ENCODE measurements at places on chromosomes 13 and 19.

GRCh38 chr13:97538203-97538602 lies 104.2 kb downstream of the RAP2A start:
- DNase-seq, result no peak

- no peak for DNase-seq
These were observed 123.4 kb downstream of the LMO7 start for GRCh38 chr13:75759531-75759930.

DNA sequence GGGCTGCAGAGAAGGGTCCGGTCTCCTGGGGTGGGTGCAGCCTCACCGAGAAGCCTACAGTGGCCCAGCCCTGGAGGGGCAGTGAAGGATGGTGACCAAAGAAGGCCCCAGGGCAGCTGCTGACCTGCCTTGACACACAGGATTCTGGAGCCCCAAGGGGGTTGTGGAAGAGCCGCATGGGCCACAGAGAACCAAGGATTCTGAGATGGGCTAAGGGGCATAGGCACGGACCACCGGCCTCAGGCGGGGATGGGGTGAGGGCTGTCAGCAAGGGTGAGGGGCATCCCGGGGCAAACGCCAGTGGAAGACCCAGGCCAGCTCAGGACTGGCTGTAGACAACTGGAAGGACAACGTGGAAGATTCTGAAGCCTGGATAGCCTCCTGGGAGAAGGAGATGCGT lies 151.6 kb downstream of the TEX29 start:
- DNase-seq, result no peak

- no peak for DNase-seq
These were observed 115.8 kb upstream of the TMTC4 start for GRCh38 chr13:100790405-100790804.

DNA sequence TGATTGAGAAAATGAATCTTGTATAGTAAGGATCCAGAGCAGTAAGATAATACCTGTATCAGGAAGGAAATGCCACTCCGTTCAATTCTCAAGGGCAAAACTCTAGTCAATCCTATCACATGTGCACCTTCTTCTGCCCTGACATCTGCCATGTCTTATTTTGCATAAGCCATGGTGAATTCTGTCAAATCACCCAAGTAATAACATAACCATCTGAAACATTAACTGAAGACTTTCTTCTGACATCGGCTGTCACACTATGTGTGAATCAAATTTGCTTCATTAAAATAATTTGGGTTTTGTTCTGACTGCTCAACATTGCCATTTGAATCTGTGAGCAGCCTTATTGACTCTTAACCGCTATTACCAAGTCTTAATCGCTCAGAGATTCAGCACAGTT lies 91.2 kb downstream of the PCDH9 start:
- no peak for DNase-seq

GRCh38 chr19:798415-799075 lies 1.3 kb downstream of the PTBP1 start:
- no peak for DNase-seq

DNA sequence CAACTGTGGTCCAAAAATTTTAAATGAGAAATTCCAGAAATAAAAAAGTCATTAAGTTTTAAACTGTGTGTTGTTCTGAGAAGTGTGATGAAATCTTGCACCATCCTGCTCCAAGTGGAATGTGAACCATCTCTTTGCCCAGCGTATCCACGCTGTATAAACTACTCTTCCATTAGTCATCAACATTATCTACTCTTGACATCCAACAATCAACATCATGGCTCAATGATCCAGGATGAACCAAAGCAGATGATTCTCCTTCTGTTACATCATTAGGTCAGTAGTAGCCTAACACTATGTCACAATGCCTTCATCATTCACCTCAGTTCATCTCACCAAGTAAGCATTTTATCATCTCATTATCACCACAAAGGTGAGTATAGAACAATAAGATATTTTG lies 55.3 kb downstream of the SUCLA2 start:
- DNase-seq, result no peak

- no peak for DNase-seq
These were observed 34.9 kb upstream of the POMP start for GRCh38 chr13:28623782-28624706.

GRCh38 chr19:6743066-6743465 lies 3.6 kb downstream of the TRIP10 start:
- DNase-seq, result no peak

DNA sequence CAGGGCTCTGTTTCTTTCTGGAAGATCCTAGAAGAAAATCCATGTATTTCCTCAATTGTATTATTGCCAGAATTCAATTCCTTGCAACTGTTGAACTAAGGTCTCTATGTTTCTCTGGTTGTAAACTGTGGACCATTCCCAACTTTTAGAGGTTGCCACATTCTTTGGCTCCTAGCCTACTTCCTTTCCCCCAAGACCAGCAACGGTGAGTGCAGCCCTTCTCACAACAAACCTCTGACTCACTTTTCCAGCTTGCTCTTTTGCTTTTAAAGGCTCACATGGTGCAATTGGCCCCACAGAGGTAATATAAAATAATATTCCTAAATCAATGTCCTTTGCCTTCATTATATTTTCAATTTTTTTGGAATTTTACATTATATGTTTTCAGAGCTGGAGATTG lies 371.3 kb downstream of the SLITRK5 start:
- DNase-seq, result no peak

DNA sequence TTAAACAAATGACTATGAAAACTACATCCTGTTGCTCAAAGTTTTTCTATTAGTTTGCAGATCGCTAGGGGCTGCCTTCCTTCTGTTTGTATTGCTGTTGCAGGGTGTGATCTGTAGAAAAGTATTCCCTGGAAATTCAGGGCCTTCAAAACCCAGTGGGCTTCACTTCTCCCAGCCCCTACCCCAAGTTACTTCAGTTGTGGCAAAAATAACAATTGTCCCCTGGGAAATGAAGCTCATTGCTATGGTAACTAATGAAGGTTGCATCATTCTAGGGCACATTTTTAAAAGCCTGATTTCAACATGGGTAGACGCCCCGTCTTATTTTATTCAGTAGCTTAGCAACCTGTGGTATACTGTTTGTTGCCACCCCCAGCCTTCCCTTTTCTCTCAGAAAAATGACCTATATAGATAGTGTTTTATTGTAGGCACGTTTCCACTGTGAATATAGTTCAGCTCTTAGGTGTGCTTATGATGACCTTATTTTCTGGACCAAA lies 60.9 kb downstream of the WDFY2 start:
- no peak for DNase-seq

- DNase-seq, result no peak
These were observed 7.5 kb upstream of the PDCD5 start for GRCh38 chr19:32573492-32573794.

DNA sequence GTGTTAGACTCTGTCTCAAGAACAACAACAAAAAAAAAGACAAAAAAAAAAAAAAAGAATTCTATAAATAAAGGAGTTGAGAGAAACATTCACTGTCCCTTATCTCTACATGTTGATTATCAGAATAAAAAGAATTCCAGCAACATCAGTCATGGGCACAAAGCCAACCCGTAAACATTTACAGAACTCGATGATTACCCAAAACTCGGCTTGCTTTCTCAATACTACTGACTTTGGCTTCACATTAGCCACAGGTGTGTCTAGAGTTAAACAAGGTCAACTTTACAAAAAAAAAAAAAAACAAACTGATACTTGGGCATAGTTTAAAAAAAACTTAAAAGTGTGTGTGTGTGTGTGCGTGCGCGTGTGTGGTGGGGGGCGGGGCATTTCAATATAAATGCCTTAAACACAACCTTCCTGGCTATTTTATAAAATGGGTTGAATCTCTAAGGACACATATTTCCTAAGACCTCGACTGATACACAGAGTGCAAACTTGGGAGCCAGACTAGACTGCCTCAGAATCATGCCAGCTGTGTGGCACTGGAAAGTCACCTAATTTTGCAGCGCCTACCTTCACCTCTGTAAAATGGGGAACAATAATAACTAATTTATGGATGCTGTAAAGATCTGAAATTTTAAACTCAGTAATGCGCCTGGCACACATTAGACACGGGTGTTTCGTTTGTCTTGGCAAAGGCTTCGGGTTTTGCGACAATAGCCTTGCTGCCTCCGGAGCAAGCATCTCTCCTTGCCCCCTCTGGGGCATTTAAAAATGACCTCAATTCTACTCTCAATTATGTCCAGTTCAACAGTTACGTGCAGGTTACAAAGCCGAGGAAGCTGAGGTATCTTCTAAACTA lies 922 bp downstream of the EBPL start:
- peak; percentile 30 for DNase-seq

DNA sequence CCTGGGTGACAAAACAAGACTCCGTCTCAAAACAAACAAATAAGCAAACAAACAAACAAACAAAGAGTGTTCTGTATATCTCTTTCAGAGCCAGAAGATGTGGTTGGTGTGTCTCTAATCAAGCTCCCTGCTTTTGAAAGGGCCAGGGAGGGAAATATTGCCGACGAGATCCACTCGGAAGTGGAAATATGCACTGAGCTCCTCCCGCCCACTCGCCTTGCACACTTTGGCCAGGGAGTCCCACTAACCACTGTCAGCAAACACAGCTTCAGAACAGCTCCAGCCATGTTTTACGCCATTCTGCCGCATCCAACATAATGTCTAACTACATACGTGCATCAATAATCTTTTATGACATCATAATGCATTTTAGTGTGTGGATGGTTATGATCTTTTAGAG lies 155.5 kb upstream of the VSTM2B start:
- DNase-seq, result no peak

GRCh38 chr19:1386945-1387683 lies 3.4 kb downstream of the NDUFS7 start:
- DNase-seq, result no peak

DNA sequence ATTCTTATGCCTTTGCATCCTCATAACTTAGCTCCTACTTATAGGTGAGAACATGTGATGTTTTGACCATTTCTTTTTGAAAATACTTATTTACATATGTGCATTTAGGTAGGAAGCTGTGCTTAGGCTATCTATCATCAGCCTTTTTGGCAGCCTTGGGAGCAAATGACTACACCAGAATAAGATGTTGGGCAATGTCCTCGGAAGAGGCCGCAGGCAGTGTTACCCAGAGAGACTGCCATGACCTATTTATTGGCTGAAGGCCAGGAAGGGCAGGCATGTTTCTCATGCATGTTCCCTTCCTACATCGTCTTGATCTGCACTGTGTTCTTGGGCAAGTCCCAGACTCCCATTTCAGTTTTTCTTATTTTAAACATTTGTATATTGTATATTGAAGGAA lies 122.3 kb downstream of the B3GLCT start:
- peak; percentile 6 for DNase-seq

DNA sequence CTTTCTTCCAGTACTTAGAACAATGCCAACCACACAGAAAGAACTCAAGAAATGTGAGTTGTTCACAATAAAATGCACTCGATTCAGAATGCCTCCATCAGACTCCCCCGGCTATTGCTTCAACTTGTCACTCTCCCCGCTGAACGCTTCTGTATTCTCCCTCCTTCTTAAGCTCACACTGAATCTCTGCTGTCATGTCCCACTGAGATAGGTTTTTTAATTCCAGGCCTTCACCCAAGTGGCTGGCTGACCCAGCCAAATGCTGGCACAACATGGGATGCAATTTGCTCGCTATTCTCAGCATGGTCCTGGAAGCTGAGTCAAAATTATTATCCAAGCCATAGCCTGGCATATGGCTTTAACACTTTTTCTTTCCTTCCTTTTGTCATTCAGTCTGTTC lies 76.8 kb upstream of the SERP2 start:
- peak; percentile 70 for DNase-seq

GRCh38 chr13:95676105-95676761 lies 706 bp upstream of the DNAJC3 start:
- DNase-seq, result peak; percentile 0

DNA sequence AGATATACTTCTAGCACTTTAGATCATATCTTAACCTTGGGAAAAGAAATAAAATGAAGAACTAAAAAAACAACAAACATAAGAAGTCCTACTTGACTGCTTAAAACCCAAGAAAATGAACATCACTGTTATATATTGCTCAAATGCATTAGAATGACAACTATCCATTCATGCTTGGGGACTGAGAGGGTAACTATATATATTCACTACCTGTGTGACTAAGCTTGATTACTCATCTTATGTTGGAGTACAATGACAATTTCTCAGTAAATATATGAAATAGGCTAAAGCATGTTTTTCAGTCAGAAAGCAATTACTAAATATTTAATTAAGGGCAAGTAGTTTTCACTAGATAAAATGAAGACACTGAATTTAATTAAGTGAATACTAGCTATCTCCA lies 40.1 kb downstream of the ZC3H13 start:
- no peak for DNase-seq

DNA sequence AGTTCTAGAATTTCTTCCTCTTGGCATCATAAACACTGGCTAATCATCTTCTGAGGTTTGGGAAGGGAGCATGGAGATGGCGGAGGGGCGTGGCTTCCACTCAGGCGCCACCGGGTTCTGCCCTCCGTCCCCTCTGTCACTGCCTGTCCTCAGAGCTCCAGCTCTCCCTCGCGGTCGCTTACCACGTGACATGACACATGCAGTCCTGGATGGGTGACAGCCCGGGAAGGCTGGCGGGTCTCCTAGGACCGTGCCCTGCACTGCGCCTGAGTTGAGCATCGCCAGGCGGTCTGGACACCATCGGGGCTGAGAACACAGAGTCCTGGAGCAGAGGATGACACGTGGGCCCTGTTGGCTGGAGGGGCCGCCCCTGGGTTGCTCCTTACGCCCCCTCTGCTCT lies 123.3 kb downstream of the RAB20 start:
- no peak for DNase-seq

DNA sequence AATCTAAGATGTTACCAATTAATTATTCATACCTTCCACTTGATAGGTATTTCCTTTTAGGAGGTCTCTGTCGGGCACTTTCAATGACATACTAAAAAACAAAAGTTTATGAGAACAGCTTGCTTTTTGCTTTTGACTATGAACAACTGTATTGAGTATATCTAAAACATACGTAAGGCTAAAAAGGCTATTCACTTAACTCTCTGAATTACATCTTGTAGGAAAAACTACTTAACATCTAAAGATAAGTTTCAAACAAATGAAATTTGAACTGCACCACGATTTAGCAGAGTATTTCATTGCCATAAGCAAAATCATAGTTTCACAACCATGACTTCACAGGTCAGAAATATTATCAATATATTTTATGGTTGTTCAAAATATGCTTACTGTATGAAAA lies 11.6 kb downstream of the SUPT20H start:
- DNase-seq, result no peak

- DNase-seq, result peak; percentile 76
These were observed 3.5 kb downstream of the IER2 start for GRCh38 chr19:13153569-13154240.

GRCh38 chr13:52319876-52320275 lies 86.1 kb downstream of the THSD1 start:
- DNase-seq, result no peak

DNA sequence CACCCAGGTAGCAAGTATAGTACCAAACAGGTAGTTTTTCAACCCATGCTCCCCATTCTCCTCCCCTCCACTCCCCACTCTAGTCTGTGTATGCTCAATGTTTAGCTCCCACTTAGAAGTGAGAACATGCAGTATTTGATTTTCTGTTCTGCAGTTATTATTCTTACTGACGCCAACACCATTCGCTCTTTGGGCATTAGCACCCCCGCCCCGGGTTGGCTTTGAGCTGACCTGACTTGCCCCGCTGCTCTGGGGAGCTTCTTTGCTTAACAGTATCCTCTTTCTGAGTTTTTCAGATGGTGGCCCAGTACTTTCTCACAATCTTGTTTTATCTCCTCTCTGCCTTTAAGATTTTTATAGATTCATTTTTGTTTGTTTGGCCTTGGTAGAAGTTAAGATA lies 138.7 kb downstream of the CRYL1 start:
- no peak for DNase-seq

GRCh38 chr13:69955271-69955670 lies 152.4 kb upstream of the ATXN8OS start:
- no peak for DNase-seq

- DNase-seq, result no peak
These were observed 836.4 kb upstream of the GPC6 start for GRCh38 chr13:92390217-92390616.

Data from MG63 (cell line).